Renal pelvis (tissue), 12 donors: ENCODE measurements at places on chromosomes 5 and 9. TPM values are rescaled to one million over a fixed set of nuclear protein-coding genes. Genes with fewer than 3 reads are reported as not detected.

CCL19 gene
- polyA plus RNA-seq = 0.19 TPM

CTSV gene
- polyA plus RNA-seq = 31.5 TPM

PCDHGB6 gene
- 7.8 TPM for polyA plus RNA-seq

HMGXB3 gene
- polyA plus RNA-seq = 28.8 TPM

SPINK6 gene
- polyA plus RNA-seq = not detected

SOWAHA gene
- 3.9 TPM for polyA plus RNA-seq

GRCh38 chr5:136051486-136052220, 22.9 kb downstream of the TGFBI start:
- no peak for DNase-seq

- no peak for DNase-seq
These were observed 75.0 kb downstream of the HMHB1 start for GRCh38 chr5:143886651-143887638.

- DNase-seq = no peak
These were observed 21.1 kb upstream of the ISCA1 start for GRCh38 chr9:86303316-86303975.

DNA sequence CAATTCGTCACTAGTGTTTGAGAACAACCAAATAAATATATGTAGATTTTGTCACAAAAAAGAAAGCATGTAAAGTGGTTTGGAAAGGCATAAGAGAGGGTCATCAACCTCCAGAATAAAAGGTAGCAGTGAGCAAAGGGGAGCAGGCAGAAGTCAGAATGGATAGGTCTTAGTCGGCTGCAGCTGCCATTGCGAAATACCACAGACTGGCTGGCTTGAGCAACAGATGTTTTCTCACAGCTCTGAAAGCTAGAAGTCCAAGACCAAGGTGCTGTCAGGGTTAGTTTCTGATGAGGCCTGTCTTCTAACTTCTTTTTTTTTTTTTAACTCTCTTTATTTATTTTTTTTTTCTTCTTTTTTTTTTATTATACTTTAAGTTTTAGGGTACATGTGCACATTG, 208.1 kb upstream of the PIK3R1 start:
- DNase-seq = no peak

- DNase-seq = no peak
These were observed 46.8 kb upstream of the NXNL2 start for GRCh38 chr9:88488166-88488565.

DNA sequence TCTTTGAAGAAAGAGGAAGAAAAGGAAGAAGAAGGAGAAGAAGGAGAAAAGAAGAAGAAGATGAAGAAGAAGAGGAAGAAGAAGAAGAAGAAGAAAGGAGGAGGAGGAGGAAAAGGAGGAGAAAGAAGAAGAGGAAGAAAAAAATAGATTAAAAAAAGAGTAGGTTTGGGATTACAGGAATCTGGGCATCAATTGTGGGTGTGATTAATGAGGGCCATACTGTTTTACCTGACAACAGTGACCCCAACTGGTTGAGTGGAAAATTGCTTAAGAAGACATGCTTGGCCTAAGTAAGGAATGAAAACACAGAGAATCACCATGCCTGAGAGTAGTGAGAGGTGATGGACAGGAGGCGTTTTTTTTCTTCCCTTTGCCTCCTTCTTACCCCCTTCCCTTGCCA, 114.6 kb downstream of the FAM170A start:
- peak; percentile 10 for DNase-seq

DNA sequence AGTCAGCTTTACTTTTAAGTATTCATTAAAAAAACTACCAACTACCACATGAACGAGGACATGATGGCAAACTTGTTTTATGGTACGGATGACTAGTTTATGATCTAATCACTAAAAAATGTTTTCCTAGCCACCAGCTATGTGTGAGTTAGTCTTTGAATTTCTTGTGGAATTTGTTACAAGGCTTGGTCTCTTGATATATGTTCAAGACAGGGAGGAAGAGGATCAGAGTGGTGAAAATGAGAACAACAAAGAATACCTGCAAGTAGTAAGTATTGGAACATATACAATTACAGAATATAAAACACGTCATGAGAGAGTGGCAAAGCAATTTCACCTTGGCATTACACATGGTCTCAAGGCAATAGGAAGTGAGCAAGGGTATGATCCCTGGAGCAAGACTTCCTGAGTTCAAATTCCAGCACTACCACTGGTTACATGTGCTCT, 548.6 kb upstream of the TLE4 start:
- peak; percentile 29 for DNase-seq

GRCh38 chr5:157965040-157965678, 106.2 kb upstream of the CLINT1 start:
- no peak for DNase-seq

- DNase-seq = no peak
These were observed 156.3 kb downstream of the PARP8 start for GRCh38 chr5:50822761-50823160.

- no peak for DNase-seq
These were observed 399.4 kb downstream of the CTNND2 start for GRCh38 chr5:11504886-11505193.

- DNase-seq = no peak
These were observed 300.1 kb downstream of the TMEM167A start for GRCh38 chr5:82777106-82777505.

- no peak for DNase-seq
These were observed 33.9 kb upstream of the JMY start for GRCh38 chr5:79202076-79202475.

GRCh38 chr5:57468481-57469163, 14.0 kb downstream of the ACTBL2 start:
- DNase-seq = no peak

- DNase-seq = no peak
These were observed 20.8 kb downstream of the SNCAIP start for GRCh38 chr5:122332599-122333555.

DNA sequence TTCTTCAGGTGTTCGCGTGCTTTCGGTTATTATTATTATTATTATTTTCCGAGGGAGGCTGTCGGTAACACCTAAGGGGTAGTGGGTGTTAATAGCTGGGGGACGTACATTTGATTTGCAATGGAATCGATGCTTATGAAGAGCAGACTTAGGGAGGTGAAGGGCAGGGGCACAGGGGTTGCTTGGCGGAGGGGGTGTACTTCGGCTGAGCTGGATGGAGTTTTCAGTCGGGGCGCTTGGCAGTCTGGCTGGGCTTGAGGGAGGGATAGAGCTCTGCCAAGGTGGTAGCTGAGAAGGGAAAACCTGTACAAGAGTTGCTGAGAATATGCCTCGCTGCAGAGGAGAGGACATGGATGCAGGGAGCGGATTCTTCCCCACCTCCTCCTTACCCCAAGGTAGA, 617 bp upstream of the PTPRD start:
- DNase-seq = peak; percentile 4
